ENCODE measurements at places on chromosomes 2 and 18. TPM values are rescaled to one million over a fixed set of nuclear protein-coding genes. Genes with fewer than 3 reads are reported as not detected.

Gene RESP18
- total RNA-seq, result not detected

Gene FAM110C
- total RNA-seq, result 0.72 TPM

Gene SCYGR4
- total RNA-seq, result not detected

Gene CAPN14
- 0.63 TPM for total RNA-seq

Gene NR4A2
- total RNA-seq, result 300 TPM

Gene SULT1C4
- total RNA-seq, result not detected

Gene ICOS
- total RNA-seq, result 72.2 TPM

Data from T-cell (primary cell).